ENCODE measurements at places on chromosomes 4 and X.

GRCh38 chrX:47178337-47178736 is 15.3 kb upstream of the UBA1 start:
- no peak for DNase-seq

GRCh38 chr4:137420901-137421396 is 111.3 kb downstream of the PCDH18 start:
- no peak for DNase-seq

GRCh38 chr4:174707051-174707676 is 121.9 kb downstream of the GLRA3 start:
- no peak for DNase-seq

DNA sequence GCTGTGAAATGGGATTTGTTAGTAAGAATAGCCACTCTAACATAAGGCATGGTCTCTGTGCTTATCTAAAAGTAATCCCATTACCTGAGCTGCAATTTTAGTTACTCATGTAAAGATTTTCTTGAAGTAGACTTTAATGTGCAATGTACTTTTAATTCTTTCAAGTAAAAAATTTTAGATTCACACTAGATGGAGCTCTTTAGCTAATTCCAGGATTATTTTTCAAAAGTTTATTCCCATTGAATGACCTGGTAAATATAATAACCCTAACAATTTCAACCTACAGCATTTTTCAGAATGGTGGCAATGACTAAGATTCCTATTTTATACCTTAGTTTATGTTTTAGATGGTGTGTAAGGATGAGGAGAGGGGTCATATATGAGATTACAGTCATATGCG is 18.1 kb downstream of the USP38 start:
- no peak for DNase-seq
